ENCODE measurements at places on chromosomes 6 and 20.

GRCh38 chr6:85130743-85131142 is 319.1 kb upstream of the NT5E start:
- DNase-seq, result no peak

- no peak for DNase-seq
These were observed at the start of gene CST2 for GRCh38 chr20:23826541-23827021. Gene CST2 (minus strand): TSS chr20:23826729. CDS start chr20:23826660, 69 bp downstream.

DNA sequence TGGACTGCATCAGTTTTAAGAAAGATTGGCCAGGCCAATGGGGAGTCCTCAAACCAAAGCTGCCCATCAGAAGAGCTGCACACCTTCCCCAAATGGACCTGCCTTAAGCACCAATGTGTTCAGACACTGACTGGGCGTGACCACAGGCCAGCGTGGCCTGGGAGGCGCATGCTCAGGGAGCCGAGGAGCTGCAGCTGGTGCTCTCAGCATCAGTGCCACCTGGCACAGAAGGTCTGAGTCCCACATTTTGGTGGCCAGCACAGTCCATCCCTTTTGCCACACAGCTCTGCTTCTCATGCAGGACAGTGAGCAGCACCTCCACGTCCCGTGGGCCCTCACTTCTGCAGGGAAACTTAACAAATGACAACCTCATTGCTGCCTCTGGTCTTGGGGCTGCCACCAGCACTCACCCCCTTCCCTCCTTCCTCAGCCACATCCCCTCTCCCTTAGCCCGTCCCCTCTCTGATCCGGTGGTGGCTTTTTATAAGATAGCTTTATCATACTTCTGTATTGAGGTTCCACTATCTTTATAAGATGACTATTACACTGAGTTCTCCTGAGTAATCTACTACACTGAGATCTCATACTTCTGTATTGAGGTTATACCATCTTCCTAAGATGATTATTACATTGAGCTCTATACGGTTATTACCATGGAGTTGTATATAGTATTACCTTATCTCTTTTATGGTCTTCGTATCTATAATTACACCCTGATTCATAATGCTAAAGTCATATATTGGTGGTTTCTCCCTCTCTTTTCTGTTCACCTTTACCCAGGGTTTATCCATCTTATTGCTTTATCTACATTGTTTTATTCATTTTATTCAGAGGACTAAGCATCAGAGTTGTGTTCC is 109.1 kb downstream of the TOX2 start:
- no peak for DNase-seq

DNA sequence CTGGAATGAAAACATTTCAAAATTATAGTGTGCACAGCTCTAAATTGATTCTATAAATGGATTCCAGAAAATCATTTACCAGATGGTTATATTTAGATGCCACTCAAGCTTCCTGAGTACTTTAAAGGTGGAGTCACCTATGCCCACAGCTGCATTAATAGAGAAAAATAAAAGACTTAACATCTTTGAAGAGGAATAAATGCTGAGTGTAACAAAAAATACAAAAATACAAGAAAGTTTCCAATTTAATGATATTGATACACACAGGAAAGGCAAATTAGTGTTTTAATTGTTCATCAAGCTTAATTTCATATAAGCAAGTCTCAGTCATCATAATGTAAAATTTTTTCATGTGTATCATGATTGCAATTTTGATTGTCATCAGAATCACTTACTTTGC is 89.5 kb upstream of the MANEA start:
- DNase-seq, result no peak

- no peak for DNase-seq
These were observed 3.5 kb upstream of the LTA start for GRCh38 chr6:31568537-31568961.

- no peak for DNase-seq
These were observed 55.9 kb upstream of the PSMF1 start for GRCh38 chr20:1062334-1063010.

- no peak for DNase-seq
These were observed 33.2 kb upstream of the SHLD1 start for GRCh38 chr20:5716953-5717352.

- no peak for DNase-seq
These were observed 164.3 kb upstream of the MLN start for GRCh38 chr6:33967966-33968724.

- no peak for DNase-seq
These were observed 233.1 kb downstream of the BCAS1 start for GRCh38 chr20:53837126-53837826.

DNA sequence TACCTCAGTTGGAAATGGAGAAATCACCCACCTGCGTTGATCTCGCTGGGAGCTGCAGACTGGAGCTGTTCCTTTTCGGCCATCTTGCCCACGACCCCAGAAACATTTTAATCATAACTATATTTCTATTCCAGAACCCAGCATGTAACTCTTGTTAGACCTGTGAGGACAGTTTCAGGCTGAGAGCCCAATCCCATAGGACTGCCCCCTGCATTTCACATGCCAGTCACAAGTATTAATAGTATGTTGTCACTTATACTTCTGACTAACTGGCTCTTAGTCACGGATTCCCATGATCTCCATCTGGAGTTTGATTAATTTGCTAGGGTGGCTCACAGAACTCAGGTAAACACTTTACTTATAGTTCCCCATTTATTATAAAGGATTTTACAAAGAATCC is 96.0 kb upstream of the PRND start:
- no peak for DNase-seq

- DNase-seq, result no peak
These were observed 353.3 kb upstream of the CNR1 start for GRCh38 chr6:88519301-88520016.

DNA sequence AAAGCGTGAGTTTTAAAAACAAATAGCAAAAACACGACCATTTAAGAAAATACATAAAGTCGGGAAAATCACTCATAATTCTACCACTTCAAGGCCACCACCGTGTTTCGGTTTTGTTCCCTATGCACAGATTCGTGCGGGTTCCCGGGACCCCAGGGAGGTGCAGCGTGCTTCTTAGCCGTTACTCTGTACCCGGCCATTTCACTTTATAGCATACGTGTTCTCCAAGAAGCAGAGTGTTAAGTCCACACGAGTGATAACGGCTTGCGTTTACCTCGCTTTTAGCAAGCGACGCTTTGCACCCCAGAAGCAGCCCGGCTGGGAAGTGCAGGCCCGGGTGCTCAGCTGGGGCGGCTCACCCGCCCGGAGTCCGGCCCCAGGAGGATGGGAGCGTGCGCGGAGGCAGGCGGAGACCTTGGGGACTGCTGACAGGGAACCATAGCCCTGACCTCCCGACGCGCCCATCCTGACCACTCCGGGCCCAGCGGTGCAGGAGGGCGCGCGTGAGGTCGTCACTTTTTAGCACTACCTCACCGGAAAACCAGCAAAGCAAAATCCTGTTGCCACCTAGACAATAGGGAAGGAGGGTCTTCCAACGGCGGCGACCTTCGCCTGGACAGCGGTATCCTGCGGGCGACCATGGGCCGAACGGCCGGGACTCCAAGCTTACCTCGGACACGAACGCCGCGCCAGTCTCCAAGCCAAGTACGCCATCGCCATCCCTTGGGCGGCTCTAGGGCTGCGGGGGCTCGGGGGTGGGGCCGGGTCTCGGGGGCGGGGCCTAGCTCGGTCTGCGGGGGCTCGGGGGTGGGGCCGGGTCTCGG is at the start of gene ECI2:
Gene ECI2, minus strand, starts transcription at position 735 of the 824 bp plus-strand sequence. Its CDS starts 15 bp downstream, at position 720.
- DNase-seq, result peak; percentile 84

DNA sequence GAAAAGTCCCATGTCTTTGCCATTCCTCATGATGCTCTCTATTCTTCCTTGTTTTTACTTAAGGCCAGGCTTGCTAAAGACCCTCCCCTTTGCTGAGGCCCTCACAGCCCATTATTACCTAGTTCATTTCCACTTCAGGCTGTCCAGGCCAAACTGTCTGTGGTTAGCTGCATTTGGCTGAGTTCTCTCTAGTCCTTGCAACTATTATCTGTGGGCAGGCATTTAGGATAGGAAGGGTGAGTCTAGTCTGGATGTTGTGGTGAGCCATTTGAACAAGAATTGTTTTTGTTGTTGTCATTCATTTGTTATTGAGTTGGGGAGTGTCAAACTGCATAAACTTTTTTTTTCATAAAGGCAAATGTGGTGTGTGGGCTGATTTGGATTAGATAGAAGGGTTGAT is 182.4 kb downstream of the CD109 start:
- no peak for DNase-seq

- no peak for DNase-seq
These were observed 2.3 kb downstream of the FERMT1 start for GRCh38 chr20:6120491-6120988.

DNA sequence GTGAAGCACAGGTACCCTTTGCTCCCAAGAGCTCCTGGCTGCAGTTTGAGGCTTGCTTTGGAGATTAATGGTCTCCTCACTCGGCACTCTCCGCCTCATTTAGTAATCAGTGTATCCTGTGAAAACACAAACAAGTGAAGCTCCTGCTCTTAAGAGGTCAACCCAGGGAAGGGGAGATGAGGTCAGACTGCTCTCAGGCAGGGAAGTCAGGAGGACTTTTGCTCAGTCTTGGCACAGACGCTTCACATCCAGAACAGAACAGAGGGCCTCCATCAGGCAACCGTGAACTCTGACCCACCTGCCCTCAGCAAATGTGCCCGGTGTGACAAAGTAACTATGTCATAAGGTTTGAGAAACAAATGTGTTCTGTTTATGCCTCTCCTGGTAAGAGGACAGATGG is 428.8 kb upstream of the JARID2 start:
- no peak for DNase-seq

DNA sequence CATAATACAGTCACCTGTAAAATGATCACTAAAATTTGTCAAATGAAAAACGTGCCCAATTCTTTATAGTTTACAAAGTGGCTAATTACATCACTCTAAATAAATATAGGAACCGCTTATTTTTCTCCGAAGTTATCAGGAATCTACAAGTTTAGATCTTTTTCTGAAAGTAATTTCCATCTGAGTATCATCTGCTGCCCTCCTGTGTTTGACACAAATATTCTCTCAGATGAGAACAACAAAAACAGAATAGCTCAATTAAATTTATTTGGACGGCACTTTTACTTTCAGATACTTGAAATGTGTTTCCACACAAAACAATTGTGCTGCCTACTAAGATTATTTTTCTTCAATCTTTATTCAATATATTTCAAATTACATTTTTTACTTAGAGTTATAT is 5.0 kb downstream of the SF3B5 start:
- peak; percentile 43 for DNase-seq

DNA sequence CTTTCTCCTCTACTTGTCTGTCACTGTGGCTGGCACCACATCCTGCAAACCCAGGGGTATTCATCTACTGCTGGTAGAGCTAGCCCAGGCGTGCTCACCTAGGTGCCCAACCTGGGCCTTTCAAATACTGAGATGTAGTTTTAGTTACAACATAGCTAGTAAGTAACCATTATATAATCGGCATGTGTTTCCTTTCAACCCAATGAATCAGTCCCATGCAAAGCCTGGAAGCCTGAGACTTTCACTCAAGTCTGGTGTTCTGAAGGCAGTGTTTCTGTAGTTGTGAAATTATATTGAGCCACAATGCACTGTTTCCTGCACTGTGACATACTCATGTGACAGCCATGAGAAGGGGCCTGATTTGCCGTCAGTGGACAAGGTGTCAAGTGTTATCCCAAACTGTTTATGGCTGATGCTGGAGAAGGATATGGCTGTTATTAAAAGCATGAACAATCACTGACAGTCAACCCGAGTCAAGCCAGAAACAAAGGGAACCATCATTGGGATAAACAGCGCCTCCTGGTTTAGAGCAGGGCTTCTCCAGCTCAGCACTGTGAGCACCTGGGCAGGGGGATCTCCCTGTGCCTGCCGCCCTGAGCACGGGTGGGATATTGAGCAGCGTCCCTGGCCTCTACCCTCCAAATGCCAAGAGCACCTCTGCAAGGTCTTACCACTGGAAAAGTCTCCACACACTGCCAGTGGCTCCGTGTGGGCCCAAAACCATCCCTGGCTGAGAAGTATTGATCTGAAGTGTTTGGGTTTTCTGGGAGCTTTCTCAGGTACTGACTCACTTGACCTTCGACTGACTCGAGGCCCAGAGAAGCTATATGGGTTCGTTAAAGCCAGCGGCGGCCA is 1.6 kb downstream of the PSMA7 start:
- DNase-seq, result peak; percentile 51

- no peak for DNase-seq
These were observed 25.4 kb upstream of the GMNN start for GRCh38 chr6:24749297-24749696.

GRCh38 chr6:138107752-138108592 is 753 bp upstream of the PERP start:
- peak; percentile 13 for DNase-seq

DNA sequence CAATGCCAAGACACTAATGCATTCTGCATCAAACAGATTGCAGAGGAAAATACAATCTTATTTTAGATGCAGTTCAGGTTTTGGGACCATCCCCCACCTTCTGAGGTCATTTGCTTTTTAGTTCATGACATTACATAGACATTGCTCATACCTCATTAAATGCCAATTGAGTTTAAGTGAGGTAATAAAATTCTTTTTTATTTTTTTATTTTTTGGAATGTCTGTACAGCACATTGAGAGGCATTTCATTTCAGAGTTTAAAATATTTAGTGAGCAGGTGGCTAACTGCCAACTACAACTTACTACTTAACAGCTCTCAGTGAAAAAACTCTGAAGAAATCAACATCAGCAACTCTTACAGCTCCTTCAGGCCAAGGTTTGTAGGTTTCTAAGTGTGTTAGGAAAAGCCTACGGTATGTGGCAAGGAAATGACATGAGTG is 482.2 kb upstream of the RNF217 start:
- no peak for DNase-seq

GRCh38 chr20:63277466-63278272 is 5.1 kb downstream of the ARFGAP1 start:
- DNase-seq, result no peak

- DNase-seq, result peak; percentile 64
These were observed 16.4 kb upstream of the BLOC1S5 start for GRCh38 chr6:8080362-8081151.

GRCh38 chr20:54514028-54514607 is 38.7 kb downstream of the DOK5 start:
- no peak for DNase-seq

- no peak for DNase-seq
These were observed 54.7 kb downstream of the GFOD1 start for GRCh38 chr6:13432526-13433184.

- peak; percentile 77 for DNase-seq
These were observed 3.4 kb upstream of the NSFL1C start for GRCh38 chr20:1469925-1470571.

- no peak for DNase-seq
These were observed 2.0 kb upstream of the GRM1 start for GRCh38 chr6:146026873-146027272.

GRCh38 chr6:33297956-33298772 is 578 bp downstream of the RGL2 start:
- DNase-seq, result peak; percentile 90

GRCh38 chr20:5945963-5946362 is 4.4 kb downstream of the TRMT6 start:
- no peak for DNase-seq

- peak; percentile 94 for DNase-seq
These were observed 29.8 kb downstream of the RHAG start for GRCh38 chr6:49606721-49607390.
